ENCODE measurements at places on chromosomes 6 and 20.

DNA sequence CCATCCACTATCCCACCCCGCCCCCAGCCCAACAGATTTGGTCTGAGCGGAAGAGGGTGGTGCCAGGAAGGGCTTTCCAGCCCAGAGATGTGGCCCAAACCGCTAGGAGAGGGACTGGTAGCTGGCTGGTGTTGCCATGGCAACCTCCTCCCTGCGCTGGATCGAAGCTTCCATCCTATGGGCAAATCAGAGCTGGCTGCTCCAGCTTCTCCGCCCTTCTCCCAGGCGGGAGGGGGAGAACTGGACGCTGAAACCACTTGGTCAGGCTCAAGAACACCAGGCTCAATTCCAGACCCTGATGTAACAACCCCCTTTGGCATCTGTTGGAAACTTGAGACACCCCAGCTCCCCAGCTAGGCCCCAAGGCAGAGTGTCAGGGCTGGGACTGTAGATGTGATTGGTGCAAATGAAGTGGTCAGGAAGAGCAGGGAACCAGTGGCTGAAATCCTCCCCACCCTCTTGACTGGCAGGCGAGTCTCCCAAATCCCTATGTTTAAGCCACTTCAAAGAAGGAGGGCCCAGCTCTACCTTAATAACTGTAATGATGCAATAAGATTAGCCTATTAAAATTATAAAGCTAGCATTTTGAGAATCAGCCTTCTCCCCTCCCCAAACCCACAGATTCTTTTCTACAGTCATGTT, 4.2 kb downstream of the RIMS4 start:
- peak; percentile 38 for DNase-seq

DNA sequence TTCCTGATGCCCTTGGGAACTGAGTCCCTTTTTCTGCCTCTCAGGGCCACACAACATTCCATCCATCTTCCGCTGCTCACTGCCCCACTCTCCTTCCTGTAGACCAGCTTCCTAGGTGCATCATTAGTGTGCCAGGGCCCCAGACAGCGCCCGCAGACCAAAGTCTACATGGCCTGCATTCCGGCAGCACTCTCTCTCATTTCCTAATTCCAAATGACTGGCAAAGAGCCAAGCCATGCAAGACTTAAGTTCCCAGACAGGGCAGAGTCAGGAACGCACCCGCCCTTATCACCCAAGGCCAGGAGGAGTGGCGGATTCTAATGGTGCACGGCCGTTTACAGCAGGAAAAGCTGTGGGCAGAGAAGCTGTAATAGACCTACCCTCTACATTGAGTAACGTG, 159.8 kb upstream of the ARID1B start:
- DNase-seq = no peak

DNA sequence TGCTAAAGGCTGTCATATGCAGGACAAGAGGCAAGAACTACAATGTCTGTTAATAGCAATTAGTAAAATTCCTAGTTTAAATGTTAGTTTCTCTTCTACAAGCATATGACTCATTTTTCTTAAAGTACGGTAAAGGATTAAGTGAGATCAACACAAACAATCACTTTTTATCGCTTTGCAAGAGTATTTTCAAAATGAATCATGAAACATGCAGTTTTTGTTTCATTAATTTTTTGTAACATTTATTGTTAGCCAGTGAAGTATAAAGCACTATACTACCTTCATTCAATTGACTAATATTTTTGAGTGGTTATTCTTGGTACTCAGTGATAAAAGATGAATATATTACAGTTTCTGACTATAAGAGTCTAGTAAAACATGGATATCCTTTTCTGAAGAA, 138.6 kb downstream of the AHI1 start:
- DNase-seq = no peak

GRCh38 chr20:35274172-35275092, 3.5 kb downstream of the MMP24OS start:
- no peak for DNase-seq

- peak; percentile 66 for DNase-seq
Measured at GRCh38 chr6:22071270-22072041, 225.4 kb downstream of the PRL start.

DNA sequence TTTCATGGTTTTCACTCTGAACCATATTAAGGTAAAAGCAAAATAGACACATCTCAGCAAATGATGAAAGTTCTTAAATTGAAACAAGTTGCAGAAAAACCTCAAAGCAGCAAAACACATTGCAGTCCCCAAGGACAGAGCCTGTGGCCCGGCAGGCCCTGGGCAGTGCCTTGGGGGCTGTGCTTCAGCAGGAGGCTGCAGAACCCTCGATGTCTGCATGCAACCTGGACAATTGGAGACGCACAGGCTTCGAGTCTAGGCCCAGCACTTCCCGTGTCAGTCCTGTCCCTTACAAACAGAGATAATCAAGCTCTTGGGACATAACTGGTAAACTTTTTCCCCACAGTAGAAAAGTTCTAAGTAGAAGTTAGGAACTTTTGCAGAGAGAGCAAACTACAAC, 9.2 kb downstream of the PYGB start:
- no peak for DNase-seq

GRCh38 chr6:19731282-19731681, 105.9 kb upstream of the ID4 start:
- DNase-seq = peak; percentile 66

- DNase-seq = no peak
Measured at GRCh38 chr20:33309631-33310030, 26.6 kb downstream of the BPIFB1 start.

GRCh38 chr6:29705389-29706231, 17.6 kb upstream of the HLA-F start:
- peak; percentile 65 for DNase-seq

- DNase-seq = peak; percentile 63
Measured at GRCh38 chr6:57221191-57221935, 744 bp downstream of the RAB23 start.

- DNase-seq = no peak
Measured at GRCh38 chr6:97790926-97791590, 508.0 kb upstream of the MMS22L start.

DNA sequence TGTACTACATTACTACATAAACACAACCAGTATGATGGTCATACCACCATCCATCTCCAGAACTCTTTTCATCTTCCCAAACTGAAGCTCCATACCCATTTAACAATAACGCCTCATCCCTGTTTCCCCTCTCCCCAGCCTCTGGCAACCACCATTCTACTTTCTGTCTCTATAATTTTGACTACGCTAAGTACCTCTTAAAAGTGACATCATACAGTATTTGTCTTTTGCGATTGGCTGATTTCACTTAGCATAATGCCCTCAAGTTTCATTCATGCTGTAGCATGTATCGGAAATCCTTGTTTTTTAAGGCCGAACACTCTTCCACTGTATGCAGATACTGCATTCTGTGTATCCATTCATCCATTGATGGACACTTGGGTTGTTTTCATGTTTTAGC, 29.7 kb downstream of the GABRR1 start:
- no peak for DNase-seq

DNA sequence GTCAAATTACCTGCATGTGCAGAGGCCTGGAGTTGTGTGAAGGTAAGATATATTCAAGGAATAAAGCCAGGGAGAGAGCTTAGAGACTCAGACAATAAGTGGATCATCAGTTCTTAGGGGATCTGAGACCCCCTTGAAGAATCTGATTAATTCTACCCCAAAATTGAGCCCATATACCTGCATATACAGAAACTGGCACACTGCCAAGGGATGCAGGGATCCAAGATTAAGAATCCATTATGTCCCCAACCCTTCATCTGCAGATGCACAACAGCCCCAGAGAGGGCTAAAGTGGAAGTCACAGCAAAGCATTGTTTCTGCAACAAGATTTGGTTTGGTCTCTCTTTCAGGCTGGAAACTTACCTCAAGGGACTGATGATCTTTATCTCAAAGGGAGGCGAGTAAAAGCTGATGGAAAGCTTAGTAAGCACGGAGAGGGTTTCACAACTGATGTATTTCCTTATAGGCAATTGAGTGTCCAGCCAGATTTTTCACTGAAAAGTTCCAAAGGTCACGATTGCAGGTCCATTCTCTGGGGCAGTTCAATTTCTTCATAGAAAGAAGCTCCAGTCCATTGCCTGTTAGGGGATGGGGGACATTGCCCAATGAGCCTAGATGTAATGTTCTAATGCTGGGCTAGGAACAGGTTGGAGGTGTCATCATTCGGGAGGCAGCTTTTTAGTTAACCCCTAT, 20.9 kb upstream of the STK35 start:
- DNase-seq = no peak

DNA sequence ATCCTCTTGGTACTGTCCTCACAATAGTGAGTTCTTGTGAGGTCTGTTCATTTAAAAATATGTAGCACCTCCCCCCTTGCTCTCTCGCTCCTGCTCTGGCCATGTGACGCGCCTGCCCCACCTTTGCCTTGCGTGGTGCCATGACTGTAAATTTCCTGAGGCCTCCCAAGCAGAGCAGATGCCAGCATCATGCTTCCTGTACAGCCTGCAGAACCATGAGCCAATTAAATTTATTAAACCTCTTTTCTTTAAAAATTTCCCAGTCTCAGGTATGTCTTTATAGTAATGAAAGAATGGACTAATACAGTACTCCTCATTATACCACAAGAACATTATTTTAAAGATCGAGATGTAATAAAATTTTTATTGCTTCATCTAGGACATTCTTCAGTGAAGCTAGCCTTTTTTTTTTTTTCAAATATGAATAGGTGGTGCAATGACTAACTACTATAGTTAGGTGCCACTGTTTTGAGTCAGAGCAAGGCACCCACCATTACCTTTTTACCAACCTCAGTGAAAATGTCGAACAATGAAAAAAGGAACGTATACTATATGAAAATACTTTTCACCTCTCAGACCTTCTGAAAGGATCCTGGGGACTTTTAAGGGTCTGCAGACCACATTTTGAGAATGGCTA, 191.1 kb upstream of the SGK1 start:
- DNase-seq = no peak

- DNase-seq = no peak
Measured at GRCh38 chr20:61913423-61914225, 152.1 kb downstream of the TAF4 start.

DNA sequence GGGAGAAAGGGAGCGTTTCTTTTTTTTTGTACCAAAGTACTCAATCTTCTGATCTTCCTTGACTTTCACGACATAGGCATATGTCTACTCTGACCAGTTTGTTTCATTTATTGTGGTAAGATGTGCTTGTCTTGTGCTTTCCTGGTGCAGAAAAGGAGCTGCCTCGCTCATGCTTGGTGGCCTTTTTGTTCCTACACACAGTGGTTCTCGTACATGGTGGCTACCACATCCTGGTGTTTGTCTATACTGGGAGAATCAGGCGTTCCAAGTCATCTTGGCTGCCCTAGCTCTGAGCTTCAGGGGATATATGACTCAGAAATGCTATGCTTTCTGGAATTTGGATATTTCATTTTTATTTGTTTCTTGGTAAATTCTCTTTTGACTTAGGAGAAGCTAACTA, 31.8 kb downstream of the MYB start:
- DNase-seq = peak; percentile 53

- peak; percentile 19 for DNase-seq
Measured at GRCh38 chr6:149965194-149966020, 1.7 kb downstream of the ULBP1 start.

GRCh38 chr20:51532577-51533191, 9.8 kb downstream of the NFATC2 start:
- DNase-seq = peak; percentile 79

DNA sequence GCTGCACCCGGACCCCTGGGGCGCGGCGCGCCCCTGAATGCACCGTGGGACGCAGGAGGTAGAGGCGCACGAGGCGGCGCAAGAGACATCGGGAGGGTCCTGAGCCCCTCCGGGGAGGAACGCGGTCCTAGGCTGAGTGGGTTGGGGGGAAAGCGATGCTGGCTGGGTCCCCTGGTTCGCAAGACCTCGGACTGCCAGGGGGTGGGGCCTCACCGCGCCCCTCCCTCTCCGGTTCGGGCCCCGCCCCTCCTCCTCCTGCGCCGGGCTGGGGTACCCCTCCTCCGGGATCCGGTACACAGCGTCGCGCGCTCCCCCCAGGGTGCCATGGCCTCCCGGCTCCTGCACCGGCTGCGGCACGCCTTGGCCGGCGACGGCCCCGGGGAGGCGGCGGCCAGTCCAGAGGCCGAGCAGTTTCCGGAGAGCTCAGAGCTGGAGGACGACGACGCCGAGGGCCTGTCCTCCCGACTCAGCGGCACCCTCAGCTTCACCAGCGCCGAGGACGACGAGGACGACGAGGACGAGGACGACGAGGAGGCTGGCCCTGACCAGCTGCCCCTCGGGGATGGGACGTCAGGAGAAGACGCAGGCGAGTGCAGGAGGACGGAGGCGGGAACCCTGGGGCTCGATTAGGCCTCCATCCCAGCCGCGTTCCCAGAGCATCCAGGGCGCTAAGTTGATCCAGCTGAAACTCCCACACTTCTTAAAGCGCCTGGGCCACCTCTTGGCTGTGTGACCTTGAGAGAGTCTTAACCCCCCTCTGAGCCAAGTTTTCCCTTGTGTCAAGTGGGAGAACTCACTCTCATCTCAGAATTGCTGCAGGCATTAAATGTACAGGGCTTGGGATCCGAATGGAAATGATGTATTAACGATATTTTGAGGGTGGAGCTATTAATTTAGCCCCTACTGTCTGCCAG, 541 bp downstream of the SNX21 start:
- DNase-seq = peak; percentile 79

GRCh38 chr6:100343316-100344077, 121.2 kb downstream of the SIM1 start:
- DNase-seq = peak; percentile 29

GRCh38 chr6:36054956-36055355, 27.3 kb downstream of the MAPK14 start:
- no peak for DNase-seq

GRCh38 chr20:46112430-46113112, 5.5 kb upstream of the CD40 start:
- no peak for DNase-seq

DNA sequence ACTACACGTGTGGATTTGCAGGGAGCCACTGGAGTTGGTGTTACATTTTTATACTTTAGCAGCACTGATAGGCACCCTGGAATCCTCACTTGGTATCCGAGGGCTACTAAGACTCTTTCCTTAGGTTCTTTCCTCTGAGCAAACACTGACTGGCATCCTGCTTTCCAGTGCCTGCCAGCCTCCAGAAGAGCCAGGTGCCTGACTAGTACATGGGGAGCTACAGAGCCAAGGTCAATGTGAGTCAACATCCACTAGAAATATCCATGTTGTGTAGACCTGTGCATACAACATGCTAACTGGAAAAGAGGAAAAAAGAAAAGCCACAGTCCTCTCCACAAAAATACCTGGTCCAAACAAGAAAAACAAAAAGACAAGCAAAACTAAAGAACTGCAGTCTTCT, 5.9 kb downstream of the TUBB1 start:
- no peak for DNase-seq

- DNase-seq = no peak
Measured at GRCh38 chr6:57123111-57123510, 33.1 kb downstream of the ZNF451 start.

- DNase-seq = peak; percentile 69
Measured at GRCh38 chr6:149876241-149876933, 12.2 kb upstream of the LRP11 start.

Data from AG08395 (cell line).